Large intestine (tissue), 12 donors: ENCODE measurements at places on chromosomes 1 and 21. TPM values are rescaled to one million over a fixed set of nuclear protein-coding genes. Genes with fewer than 3 reads are reported as not detected.
A peak's percentile ranks its signal among the peaks of the same experiment; 100 is the strongest.

TMEM200B gene
- 5.9 TPM for polyA plus RNA-seq

- no peak overlapping the region for H3K27ac ChIP-seq
- H3K4me1 ChIP-seq, result peaks cover 29% of the 10 kb centered on the region
- H3K4me3 ChIP-seq, result no peak overlapping the region
- H3K36me3 ChIP-seq, result no peaks in the 10 kb centered on the region
- peak; percentile 56 for DNase-seq
Observed at GRCh38 chr1:229410692-229411433, 23.0 kb downstream of the ACTA1 start.

HAO2 gene
- polyA plus RNA-seq, result 0.91 TPM

- no peak overlapping the region for H3K4me3 ChIP-seq
- no peak for DNase-seq
- H3K27me3 ChIP-seq, result no peaks in the 10 kb centered on the region
- H3K4me1 ChIP-seq, result peaks cover 9% of the 10 kb centered on the region
Observed at GRCh38 chr1:26012864-26013263, 8.7 kb upstream of the EXTL1 start.

DNA sequence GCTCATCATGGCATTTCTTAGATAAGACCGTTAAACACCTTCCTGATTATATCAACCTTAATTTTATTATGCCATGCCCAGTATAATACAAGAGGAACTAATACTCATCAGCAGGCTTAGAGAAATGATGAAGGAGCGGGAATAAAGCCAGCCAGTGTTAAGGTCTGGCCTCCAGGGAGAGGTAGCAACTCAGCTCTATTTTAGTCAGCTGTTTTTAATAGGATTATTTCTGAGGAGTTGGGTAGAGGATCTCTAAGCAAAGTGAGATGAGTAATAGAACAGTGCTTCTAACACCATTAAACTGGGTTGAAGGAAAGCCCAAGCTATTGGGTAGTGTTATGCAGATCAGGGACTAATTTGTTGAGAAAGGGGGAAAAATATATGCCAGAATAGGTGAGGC lies 921.5 kb downstream of the TTLL7 start:
- DNase-seq, result no peak
- H3K4me1 ChIP-seq, result no peaks in the 10 kb centered on the region
- no peaks in the 10 kb centered on the region for H3K36me3 ChIP-seq

CLEC20A gene
- polyA plus RNA-seq, result 0.09 TPM

LCE2A gene
- polyA plus RNA-seq, result not detected

GRCh38 chr1:7363450-7363849 lies 407.6 kb upstream of the VAMP3 start:
- H3K27ac ChIP-seq, result no peak overlapping the region
- no peaks in the 10 kb centered on the region for H3K4me1 ChIP-seq
- no peaks in the 10 kb centered on the region for H3K27me3 ChIP-seq
- no peaks in the 10 kb centered on the region for H3K36me3 ChIP-seq
- DNase-seq, result no peak
- H3K4me3 ChIP-seq, result no peak overlapping the region

GRCh38 chr21:42584296-42584641 lies 69.2 kb upstream of the PDE9A start:
- H3K27me3 ChIP-seq, result no peaks in the 10 kb centered on the region
- no peak overlapping the region for H3K27ac ChIP-seq
- DNase-seq, result no peak
- H3K4me3 ChIP-seq, result no peak overlapping the region
- H3K36me3 ChIP-seq, result peaks cover 11% of the 10 kb centered on the region
- no peaks in the 10 kb centered on the region for H3K4me1 ChIP-seq

GRCh38 chr1:155241069-155241679 lies 14.1 kb downstream of the ENTREP3 start:
- H3K36me3 ChIP-seq, result peaks cover 22% of the 10 kb centered on the region
- peak overlapping the region; percentile 31 for H3K4me3 ChIP-seq
- H3K27me3 ChIP-seq, result no peaks in the 10 kb centered on the region
- H3K27ac ChIP-seq, result no peak overlapping the region
- peak; percentile 84 for DNase-seq
- H3K4me1 ChIP-seq, result peaks cover 7% of the 10 kb centered on the region

OPRD1 gene
- polyA plus RNA-seq, result 1.5 TPM

DNA sequence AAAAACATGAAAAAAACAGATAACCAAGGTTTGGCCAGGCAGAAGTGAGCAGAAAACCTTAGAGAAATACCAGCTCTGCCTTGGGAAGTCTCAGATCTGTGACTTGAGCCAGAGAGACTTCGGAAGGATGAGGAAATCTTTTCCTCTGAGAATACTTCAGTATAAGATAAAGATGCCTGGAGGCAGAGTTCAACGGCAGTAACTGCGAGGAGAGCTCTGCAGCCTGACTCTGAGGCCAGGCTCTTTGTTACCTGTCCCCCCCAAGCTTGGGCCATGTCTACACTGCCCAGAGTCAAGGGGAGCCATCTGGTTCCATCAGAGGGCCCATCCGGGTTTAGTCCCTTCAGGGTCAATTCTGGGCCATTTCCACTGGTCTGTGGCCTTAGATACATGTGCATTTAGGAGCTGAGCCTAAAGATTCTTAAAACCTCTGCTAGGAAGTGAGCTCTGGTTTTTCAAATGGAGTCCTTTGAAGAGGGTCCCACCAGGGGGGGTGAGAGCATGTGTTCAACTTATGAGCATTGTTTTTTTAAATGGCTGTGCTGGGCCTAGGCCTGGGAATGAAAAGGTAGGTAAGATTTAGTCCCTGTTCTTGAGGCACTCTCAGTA lies 8.7 kb downstream of the KIRREL1 start:
- no peaks in the 10 kb centered on the region for H3K27me3 ChIP-seq
- H3K4me3 ChIP-seq, result no peak overlapping the region
- no peak for DNase-seq
- H3K27ac ChIP-seq, result peak overlapping the region; percentile 23

- no peak overlapping the region for H3K27ac ChIP-seq
- no peak for DNase-seq
- no peaks in the 10 kb centered on the region for H3K36me3 ChIP-seq
- H3K27me3 ChIP-seq, result no peaks in the 10 kb centered on the region
- no peak overlapping the region for H3K4me3 ChIP-seq
- no peaks in the 10 kb centered on the region for H3K4me1 ChIP-seq
Observed at GRCh38 chr1:51927029-51927428, 48.5 kb upstream of the NRDC start.

CD53 gene
- polyA plus RNA-seq, result 19.2 TPM

CNR2 gene
- 0.06 TPM for polyA plus RNA-seq

PRAMEF26 gene
- polyA plus RNA-seq, result not detected

DNA sequence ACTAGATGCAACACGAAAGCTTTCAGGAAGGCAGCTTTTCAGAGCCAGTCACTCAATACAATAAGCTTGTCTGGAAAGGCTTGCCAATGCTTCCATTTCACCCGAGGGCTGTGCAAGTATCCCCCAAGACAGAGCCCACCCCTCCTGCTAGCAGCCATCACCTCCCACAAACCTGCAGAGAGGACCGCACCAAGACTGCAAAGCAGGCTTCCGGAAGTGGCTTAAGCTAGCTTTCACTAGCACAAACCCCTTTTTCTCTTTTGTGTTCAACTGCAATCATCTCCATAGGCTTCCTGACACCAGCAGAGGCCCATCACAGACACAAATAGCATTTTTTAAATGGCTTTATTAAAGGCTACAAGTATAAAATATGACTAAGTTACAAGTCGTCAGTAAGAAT lies 31.5 kb downstream of the C1orf198 start:
- no peak overlapping the region for H3K27ac ChIP-seq
- no peaks in the 10 kb centered on the region for H3K4me1 ChIP-seq
- H3K27me3 ChIP-seq, result no peaks in the 10 kb centered on the region
- no peak for DNase-seq
- H3K36me3 ChIP-seq, result peaks cover 33% of the 10 kb centered on the region
- H3K4me3 ChIP-seq, result no peak overlapping the region

DNA sequence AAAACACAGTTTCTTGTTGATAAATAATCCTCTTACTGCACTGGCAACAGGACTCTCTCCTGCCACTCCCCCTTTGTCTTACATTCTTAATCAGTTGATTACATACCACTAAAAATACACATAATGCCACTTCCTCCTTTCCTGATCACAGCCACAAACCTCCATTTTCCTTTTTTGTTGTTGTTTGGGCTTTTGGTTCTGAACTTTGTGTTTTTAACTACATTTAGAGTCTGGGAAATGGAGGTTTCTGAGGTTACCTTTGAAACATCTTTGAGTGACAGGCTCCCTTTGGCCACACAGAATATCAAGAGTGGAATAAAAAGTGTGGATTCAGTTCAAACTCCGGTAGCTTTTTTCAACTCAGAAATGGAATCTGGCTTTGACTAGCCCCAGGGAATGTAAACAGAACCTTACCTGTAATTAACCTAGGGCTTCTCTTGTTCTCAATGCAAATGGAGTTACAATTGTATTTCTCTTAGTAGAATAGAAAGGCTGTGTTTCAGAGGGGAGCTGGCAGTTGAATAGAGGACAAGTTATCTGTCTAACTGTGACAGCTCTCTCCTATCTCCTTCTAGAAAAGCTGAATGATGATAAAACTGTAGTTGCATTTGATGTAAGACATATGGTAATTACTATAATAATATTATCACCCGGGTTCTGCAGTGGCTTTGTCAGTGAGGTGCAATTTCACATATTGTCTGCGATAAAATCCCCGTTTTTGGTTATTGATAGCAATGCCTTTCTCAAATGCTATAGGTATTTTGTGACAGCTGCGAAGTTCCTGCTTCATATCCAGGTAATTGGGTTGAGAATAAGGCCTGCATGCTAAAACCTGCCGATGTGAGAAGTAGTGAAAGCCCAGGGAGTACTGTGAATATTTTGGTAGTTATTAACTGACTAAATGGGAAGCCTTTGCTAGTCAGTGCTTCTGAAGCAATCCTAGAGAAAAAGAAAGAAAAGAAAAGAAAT lies 66.9 kb downstream of the ST6GALNAC5 start:
- H3K4me1 ChIP-seq, result no peaks in the 10 kb centered on the region
- no peak overlapping the region for H3K4me3 ChIP-seq
- no peak for DNase-seq
- H3K27me3 ChIP-seq, result no peaks in the 10 kb centered on the region

DNA sequence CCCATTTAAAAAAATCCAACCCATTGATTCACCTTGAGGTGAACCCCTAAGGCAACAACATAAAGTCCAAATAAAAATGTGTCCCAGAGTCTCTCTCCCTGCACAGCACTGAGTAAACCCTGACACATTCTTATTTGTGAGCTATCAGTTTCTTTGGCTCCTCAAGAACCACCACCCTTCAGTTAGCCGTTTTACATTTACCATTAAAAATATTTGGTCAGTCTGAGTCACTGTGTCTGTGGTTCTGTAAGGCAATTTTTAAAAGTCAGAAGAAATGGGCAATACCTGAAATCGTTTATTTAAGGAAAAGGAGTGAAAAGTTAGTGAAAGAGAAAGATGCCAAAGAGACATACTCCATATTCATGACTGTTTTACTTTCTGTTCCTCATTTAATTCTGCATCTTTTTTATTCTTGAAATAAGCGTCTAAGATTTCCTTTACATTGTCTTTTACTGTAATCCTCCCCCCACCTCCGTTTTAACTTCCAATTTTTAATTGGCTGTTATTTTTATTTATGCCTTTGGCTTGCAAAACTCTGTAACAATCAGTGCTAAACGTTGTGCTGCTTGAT lies 91.7 kb upstream of the IVNS1ABP start:
- no peaks in the 10 kb centered on the region for H3K36me3 ChIP-seq
- H3K27me3 ChIP-seq, result no peaks in the 10 kb centered on the region
- H3K4me3 ChIP-seq, result no peak overlapping the region
- no peak for DNase-seq
- H3K4me1 ChIP-seq, result no peaks in the 10 kb centered on the region
- H3K27ac ChIP-seq, result no peak overlapping the region

FABP3 gene
- 31.8 TPM for polyA plus RNA-seq

DNA sequence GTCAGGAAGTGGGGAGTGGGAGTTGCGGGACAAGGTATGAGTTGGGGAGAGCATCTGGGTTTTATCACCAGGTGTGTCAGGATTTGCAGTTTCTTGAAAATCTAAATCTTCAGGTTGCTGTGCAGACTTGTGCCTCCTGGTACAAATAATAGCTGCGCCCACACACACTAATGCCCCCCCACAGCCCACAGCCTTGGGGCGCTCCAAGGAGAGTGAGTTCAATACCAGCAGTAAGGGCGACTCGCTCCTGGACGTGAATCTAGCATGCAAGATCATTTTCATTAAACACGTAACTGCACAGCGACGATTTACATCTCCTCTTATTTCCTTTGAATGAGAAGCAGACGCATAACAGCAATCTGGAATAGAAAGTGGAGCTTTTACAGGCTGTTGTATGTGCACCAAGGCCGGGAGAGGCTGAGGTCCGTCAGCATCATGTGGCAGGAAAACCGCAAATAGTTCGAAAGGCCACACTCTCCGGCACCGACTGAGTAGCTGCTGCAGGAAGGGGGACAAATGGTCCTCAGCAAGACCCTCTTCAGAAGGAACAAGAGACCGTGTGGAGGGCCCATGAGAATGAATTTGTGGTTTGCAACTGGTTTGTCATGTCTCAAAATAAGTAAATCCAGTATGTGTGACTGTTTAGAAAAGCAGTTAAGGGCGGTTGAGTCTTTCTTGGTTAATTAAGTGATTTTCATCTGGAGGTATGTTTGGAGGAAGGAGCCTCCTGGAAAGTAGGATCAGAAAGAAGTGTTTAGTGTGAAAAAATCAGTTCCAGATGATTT lies 439.5 kb downstream of the SMYD3 start:
- no peaks in the 10 kb centered on the region for H3K4me1 ChIP-seq
- H3K27me3 ChIP-seq, result no peaks in the 10 kb centered on the region
- H3K4me3 ChIP-seq, result no peak overlapping the region

GRCh38 chr1:23897083-23897482 lies 16.1 kb downstream of the CNR2 start:
- H3K36me3 ChIP-seq, result no peaks in the 10 kb centered on the region
- DNase-seq, result no peak
- H3K27me3 ChIP-seq, result peaks cover 18% of the 10 kb centered on the region
- no peaks in the 10 kb centered on the region for H3K4me1 ChIP-seq
- H3K4me3 ChIP-seq, result no peak overlapping the region
- H3K27ac ChIP-seq, result no peak overlapping the region

OR6N1 gene
- not detected for polyA plus RNA-seq

- no peaks in the 10 kb centered on the region for H3K36me3 ChIP-seq
- H3K27ac ChIP-seq, result no peak overlapping the region
- H3K27me3 ChIP-seq, result peaks cover 67% of the 10 kb centered on the region
- H3K4me3 ChIP-seq, result peak overlapping the region; percentile 14
Observed at GRCh38 chr1:156623946-156624813, 5.0 kb downstream of the HAPLN2 start.

- H3K36me3 ChIP-seq, result no peaks in the 10 kb centered on the region
- H3K27ac ChIP-seq, result no peak overlapping the region
- DNase-seq, result no peak
Observed at GRCh38 chr21:25396135-25396711, 211.1 kb downstream of the MRPL39 start.

- H3K27me3 ChIP-seq, result no peaks in the 10 kb centered on the region
- H3K4me1 ChIP-seq, result no peaks in the 10 kb centered on the region
- no peak overlapping the region for H3K27ac ChIP-seq
- H3K4me3 ChIP-seq, result no peak overlapping the region
Observed at GRCh38 chr1:162530307-162530987, 31.1 kb upstream of the UAP1 start.

- DNase-seq, result no peak
- no peak overlapping the region for H3K27ac ChIP-seq
- no peak overlapping the region for H3K4me3 ChIP-seq
Observed at GRCh38 chr1:220701974-220702373, 11.8 kb downstream of the C1orf115 start.
